Stimulated activated CD4-positive, alpha-beta T cell treated with anti-CD3 and anti-CD28 coated beads, Interleukin-15, amount 100 ng/mL, for 1 hour (primary cell): ENCODE measurements at places on chromosomes 16 and 17.

GRCh38 chr17:39596543-39597267, 11.0 kb downstream of the NEUROD2 start:
- DNase-seq: no peak

DNA sequence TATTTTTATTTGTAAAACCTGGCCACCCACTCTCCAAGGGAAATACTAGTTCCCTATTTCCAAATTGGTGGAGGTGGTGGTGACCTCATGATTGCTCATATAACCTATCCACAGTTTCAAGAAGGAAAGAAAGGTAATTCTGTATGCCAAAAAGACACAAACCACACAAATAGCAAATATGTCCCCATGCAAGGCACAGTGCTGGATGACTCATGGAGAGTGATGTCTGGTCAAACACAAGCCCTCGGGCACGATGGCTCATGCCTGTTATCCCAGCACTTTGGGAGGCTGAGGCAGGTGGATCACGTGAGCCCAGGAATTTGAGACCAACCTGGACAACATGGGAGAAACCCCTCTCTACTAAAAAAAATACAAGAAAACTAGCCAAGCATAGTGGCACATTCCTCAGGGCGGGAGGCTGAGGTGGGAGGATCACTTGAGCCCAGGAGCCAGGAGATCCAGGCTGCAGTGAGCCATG, 64.2 kb downstream of the GNA13 start:
- DNase-seq: no peak

- no peak for DNase-seq
Observed at GRCh38 chr16:11819798-11820197, 22.7 kb upstream of the ZC3H7A start.

DNA sequence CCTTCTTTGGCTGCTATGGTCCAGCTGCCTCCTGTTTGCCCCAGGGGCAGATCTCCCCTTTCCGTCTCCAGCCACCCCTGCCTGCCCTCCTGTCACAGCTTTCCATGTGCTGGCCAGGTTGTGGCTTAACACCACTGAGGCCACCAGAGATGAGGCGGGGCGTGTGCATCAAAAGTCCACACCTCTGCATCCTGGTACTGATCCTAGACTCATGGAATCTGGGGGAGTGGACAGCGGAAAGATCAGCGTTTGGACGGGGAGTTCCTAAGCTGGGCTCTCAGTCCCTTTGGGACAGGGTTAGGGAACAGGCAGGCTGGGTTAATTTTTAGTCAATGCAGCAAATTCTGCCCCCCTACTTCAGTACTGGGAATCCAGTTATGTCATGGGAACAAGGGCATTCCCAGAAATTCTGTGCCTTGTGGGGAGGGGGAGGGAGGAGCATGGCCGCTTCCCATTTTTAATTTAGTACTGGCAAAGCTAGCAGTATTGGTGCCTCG, 3.9 kb downstream of the IGFBP4 start:
- no peak for DNase-seq

DNA sequence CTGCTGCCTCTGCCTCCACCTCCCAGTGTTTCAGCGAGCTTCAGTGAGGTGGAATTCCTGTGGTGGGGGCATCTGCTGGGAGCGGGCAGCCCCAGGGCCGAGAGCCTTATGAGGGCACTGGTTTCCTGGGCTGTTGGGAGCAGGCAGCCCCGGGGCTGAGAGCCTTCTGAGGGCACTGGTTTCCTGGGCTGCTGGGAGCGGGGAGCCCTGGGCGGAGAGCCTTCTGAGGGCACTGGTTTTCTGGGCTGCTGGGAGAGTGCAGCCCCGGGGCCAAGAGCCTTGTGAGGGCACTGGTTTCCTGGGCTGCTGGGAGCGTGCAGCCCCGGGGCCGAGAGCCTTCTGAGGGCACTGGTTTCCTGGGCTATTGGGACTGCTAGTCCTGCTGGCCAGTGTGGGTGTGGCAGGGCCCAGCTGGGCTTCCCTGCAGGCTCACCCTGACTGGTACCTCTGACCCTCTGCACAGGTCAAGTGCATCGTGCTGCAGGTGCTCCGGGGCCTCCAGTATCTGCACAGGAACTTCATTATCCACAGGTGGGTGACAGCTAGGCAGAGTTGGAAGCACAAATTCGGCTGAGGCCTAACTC, 5.6 kb downstream of the CDK10 start:
- no peak for DNase-seq
